Amniotic stem cell (primary cell): ENCODE measurements at places on chromosomes 5 and 9.

DNA sequence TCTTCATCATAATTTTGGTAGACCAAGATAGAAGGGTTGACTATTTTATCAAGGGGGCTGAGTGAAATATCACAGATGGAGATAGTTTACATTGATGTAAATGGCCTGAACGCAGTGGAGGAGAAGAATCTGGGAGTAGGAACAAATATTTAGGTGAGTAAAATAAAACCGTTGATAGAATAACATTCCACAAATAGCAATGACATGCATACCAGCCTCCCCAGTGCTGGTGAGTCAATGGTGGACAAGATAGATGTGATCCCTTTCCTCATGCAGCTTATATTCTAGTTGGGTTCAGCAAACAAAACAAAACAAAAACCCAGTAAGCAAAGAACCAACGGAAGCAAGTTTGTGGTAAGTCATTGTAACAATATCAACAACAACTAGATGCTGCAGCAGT is 385.2 kb downstream of the FAM170A start:
- no peak for DNase-seq

DNA sequence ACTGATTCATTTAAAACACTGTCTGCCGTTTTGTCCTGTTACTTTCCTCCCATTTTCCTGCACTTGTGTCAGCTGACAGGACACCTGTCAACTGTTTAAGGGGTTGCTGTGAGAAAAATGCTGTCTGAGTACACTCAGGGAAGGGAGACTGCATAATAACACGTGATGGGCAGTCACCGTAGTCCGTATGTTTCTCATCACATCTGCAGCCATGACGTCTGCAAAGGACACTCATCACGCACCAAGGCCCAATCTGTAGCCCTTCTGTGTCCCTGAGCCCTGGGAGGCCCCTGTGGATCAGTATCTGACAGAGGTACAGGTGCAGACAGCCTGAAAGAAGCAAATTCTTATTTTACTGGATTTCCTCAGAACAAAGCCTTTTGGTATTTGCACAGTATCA is 396.3 kb downstream of the YTHDC2 start:
- no peak for DNase-seq

DNA sequence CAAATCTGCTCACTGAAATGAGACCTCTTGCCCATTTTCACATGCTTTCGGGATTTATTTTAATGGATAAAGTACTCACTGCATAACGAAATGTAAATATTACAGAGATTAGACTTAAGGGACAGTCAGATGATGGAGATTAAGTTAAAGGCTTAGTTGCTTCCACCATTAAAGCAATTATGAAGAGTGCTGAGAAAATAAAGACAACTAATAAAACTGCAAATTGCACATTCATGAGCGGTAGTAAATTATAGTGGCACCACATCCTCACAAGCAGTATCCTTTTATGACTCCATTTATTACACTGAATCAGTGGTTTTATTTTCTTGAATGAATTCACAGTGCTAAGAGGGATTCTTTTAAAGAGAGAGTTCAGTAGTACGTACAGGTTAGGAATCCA is 76.2 kb upstream of the TMED7 start:
- no peak for DNase-seq

- DNase-seq = no peak
Observed at GRCh38 chr9:89715318-89715858, 110.6 kb downstream of the GADD45G start.

- DNase-seq = no peak
Observed at GRCh38 chr9:107447834-107448233, 41.7 kb downstream of the KLF4 start.

DNA sequence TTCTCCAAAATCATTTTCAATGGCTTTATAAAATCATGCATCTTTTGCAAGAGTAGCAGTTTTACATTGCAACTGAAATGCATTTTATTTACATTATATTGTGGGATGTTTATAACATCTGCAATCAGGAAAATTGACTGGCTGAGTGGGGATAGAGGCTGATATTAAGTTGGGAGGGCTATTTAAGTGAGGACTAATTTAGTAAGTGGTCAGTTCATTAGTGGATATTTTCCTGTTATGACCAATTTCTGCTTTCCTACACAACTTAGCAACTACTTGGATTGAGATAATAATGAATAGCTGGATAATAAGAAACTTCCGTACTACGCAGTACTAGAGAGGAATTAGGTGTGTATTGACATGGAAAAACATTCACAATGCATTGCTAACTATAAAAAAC is 92.9 kb upstream of the SSBP2 start:
- no peak for DNase-seq

DNA sequence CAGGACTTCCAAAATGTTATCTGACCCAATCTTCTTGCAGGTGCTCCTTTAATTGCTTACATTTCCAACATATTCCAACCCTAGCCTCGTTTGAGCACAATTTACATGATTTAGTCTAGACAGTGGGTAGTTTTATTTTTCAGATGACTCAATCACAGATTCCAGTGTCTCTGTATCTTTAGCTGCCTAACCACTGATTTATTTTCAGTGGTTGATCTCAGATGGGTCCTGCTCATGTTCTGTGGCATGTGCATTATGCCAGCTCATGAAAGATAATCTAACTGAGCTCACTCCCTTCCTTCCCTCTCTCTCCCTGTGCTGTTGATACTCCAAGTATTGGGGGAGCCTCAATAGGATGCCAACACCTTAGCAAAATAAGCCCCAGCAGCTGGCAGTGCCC is 106.1 kb upstream of the ICE1 start:
- no peak for DNase-seq

- DNase-seq = no peak
Observed at GRCh38 chr5:180649297-180650039, at the start of gene FLT4. FLT4 (minus strand) TSS chr5:180649600; CDS start chr5:180649545, 55 bp downstream.
